Stimulated activated CD4-positive, alpha-beta T cell treated with anti-CD3 and anti-CD28 coated beads, TNF-alpha, amount 100 ng/mL, for 48 hours (primary cell): ENCODE measurements at places on chromosomes 16 and 17.

- no peak for DNase-seq
Observed at GRCh38 chr16:70700101-70701020, 14.5 kb upstream of the MTSS2 start.

GRCh38 chr17:81867170-81867990 lies 3.8 kb downstream of the ARHGDIA start:
- no peak for DNase-seq

GRCh38 chr17:74520016-74520434 lies 11.2 kb downstream of the CD300LB start:
- peak; percentile 27 for DNase-seq

DNA sequence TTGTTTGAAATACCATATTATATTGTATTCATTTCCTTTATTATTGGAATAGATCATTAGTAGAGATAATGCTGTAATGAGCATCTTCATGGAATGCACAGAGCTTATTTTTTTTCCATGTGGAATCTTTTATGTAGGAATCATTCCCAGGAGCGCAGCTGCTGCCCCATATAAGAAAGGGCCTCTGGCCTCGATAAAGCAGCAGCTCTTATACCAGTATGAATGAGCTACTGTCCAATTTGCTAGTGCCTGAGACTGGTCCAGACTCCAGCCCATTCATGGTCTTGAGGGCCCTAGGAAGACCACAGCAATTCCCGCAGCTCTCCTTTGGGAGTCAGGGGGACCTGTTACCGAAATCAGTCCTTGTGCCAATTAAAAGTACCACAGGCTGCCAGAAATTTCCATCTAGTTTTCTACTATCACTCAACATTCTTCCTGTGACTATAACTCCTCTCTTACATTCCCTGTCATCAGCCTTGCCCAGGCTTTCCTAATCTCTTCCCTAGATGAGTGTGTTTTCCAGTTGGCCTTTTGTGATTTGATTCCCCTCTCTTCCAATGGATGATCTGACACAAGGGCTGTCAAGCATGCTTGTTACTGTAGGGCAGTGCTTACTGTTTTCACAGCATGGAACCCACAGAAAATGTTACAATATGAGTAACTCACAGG lies 1.9 kb downstream of the ZNF843 start:
- DNase-seq: no peak

- DNase-seq: no peak
Observed at GRCh38 chr16:87328846-87329245, 11.7 kb upstream of the C16orf95 start.

GRCh38 chr17:18364166-18364565 lies 816 bp upstream of the SHMT1 start:
- DNase-seq: no peak

DNA sequence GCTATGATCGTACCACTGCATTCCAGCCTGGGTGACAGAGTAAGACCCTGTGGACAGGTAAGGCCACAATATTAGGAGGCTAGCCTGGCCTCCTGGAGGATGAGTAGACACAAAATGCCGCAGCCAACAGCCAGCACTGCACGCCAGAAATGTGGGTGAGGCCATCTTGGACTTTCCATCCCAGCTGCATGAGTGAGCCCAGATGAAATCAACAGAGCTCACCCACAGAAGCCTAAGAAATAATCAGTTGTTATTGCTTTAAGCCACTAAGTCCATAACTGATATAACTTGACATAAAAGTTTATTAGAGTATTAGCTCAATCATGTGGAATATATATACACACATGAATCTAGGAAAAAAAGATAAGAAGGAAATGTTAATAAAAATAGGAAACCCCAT lies 101.7 kb downstream of the CDYL2 start:
- DNase-seq: no peak

GRCh38 chr16:11090232-11090631 lies 145.9 kb downstream of the CLEC16A start:
- DNase-seq: no peak

DNA sequence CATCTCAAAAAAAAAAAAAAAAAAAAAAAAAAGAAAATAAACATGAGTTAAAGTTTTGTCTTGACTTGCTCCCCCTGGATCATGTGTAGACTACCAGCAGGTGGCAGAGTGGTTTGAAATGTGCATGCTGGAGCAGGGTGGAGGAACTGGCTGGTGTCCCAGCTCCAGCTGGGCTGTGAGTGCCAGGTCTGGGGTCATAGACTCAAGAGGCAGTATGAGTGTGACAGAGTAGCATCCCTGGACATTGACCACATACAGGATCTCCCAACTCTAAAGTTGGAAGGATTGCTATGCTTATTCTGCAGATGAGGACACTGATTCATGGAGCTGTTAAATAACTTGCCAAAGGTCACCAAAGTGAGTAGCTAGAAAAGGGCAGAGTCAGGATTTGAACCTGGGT lies 198.0 kb upstream of the MPHOSPH6 start:
- no peak for DNase-seq

- no peak for DNase-seq
Observed at GRCh38 chr17:76427501-76428231, 25.3 kb downstream of the UBE2O start.

GRCh38 chr16:89095491-89095951 lies 1.9 kb downstream of the ACSF3 start:
- DNase-seq: no peak

GRCh38 chr17:56772442-56772841 lies 61.3 kb downstream of the C17orf67 start:
- no peak for DNase-seq

DNA sequence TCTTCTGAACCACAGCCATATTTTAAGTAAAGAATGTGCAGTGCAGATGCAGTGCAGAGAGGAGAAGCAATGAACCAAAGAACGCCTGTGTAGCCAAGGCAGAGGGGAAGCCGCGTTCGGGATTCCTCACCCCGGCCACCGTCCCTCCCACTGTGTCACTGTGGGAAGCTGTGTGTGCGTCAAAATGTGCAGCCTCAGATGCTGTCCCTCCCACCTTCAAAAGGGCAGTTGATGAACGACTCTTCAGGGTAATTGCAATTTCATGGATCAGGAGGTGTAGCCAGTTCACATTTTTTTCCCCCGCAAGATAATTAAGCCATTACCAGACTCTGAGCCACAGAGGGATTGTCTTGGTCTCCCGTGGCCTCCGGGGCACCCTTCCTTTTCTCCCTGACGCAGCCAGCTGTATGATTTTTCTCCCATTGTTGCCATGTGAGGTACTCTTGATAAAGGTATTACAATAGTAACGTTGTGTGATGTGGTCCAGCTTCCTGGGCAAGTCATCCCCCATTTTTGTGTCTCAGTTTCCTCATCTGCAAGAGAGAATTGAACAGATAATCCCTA lies 190.0 kb downstream of the FOXL1 start:
- DNase-seq: no peak

- DNase-seq: no peak
Observed at GRCh38 chr16:30703971-30704370, 5.0 kb downstream of the SRCAP start.

- DNase-seq: no peak
Observed at GRCh38 chr17:45103269-45103795, 29.0 kb downstream of the PLCD3 start.

DNA sequence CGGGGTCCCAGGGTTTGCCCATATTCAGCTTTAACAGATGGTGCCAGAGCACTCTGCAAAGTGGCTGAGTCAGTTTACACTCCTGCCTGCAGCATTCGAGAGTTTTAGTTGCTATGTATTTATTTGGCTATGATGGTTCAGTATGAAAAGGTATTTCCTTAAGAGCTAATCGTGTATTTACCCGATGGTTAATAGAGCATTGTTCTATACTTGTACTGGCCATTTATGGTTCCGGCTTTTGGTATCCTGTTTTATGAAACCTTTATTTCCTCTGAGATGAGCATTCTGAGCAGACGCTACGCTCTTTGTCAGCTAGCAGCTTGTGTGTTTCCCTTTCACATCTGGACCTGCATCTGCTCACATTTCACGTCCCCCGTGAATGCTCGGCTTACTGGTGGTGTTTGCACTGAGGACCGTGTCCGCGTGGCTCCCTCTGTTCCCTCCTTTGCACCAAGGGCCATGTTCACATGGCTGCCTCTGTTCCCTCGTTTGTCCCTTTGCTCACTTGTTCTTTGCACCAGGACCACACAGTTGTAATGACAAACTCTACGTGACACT lies 149.1 kb upstream of the CHMP6 start:
- no peak for DNase-seq

DNA sequence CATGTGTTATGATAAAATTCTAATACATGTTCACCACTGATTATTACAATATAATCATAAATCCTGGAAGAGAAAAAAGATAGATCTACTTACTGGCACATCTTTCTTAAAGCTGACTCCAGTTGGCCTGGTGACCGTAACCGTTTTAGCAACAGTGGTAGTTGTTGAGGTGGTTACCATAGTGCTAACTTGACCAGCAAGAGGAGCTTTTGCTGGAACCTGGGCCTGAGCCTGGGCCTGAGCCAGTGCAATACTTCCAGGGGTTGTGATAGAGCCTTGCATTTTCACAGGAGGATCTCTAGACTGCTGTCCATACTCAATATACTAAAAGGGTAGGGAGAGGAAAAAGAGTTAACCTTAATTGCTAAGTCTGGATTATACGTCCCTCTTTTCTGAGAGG lies 36.2 kb downstream of the SETD6 start:
- DNase-seq: no peak
